ENCODE measurements at places on chromosomes 4 and X.

GRCh38 chr4:3714642-3715001, 51.6 kb upstream of the ADRA2C start:
- no peak for DNase-seq

- no peak for DNase-seq
These were observed 112.9 kb downstream of the CPZ start for GRCh38 chr4:8705161-8706145.

- no peak for DNase-seq
These were observed 53.0 kb downstream of the ZFX start for GRCh38 chrX:24202465-24203031.

GRCh38 chrX:74421740-74422352, 553 bp downstream of the SLC16A2 start:
- no peak for DNase-seq

- no peak for DNase-seq
These were observed 1108.1 kb downstream of the PCDH19 start for GRCh38 chrX:99301990-99302389.

GRCh38 chr4:185638548-185639301, 103.4 kb upstream of the PDLIM3 start:
- DNase-seq: no peak

- DNase-seq: no peak
These were observed 789.5 kb downstream of the TECRL start for GRCh38 chr4:63619771-63620170.

- DNase-seq: no peak
These were observed at the start of gene SORBS2 for GRCh38 chr4:185811509-185812364. Gene SORBS2 (minus strand): TSS chr4:185812194. CDS start chr4:185690571, 121,623 bp downstream.

DNA sequence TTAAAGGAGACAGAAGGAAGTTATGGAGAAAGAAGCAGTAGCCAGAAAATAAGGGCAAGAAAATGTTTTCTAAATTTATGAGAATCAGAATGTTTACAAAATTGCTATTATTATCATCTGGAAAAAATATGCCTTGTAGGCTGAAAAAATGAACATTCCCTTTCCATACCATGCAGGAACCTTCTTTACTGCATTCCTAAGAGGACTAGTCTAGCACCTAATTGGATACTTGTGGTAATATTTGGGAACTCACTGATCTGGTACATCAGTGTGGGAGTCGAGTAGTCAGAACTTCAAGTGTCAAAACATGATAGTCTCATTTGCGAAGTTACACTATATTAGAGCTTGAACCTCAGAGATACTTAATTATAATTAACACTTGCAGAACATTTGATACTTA, 51.9 kb downstream of the TET2 start:
- no peak for DNase-seq

DNA sequence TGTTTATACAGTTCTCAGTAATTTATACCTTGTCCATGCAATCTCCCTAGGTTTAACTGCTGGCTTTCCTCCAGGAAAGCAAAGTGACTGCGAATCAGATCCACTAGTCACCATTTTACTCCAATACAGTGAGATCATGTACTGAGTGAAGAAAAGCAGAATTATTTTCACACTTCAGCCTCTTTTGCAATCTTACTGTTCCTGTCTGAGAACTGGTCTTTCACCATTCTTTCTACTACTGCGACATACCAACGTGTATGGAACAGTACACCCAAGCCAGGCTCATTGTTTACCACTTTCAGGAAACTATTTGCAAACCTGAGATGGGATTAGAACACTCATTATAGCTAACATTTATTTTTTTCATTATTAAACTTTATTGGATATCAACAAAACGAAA, 8.0 kb upstream of the MSL3 start:
- peak; percentile 76 for DNase-seq

DNA sequence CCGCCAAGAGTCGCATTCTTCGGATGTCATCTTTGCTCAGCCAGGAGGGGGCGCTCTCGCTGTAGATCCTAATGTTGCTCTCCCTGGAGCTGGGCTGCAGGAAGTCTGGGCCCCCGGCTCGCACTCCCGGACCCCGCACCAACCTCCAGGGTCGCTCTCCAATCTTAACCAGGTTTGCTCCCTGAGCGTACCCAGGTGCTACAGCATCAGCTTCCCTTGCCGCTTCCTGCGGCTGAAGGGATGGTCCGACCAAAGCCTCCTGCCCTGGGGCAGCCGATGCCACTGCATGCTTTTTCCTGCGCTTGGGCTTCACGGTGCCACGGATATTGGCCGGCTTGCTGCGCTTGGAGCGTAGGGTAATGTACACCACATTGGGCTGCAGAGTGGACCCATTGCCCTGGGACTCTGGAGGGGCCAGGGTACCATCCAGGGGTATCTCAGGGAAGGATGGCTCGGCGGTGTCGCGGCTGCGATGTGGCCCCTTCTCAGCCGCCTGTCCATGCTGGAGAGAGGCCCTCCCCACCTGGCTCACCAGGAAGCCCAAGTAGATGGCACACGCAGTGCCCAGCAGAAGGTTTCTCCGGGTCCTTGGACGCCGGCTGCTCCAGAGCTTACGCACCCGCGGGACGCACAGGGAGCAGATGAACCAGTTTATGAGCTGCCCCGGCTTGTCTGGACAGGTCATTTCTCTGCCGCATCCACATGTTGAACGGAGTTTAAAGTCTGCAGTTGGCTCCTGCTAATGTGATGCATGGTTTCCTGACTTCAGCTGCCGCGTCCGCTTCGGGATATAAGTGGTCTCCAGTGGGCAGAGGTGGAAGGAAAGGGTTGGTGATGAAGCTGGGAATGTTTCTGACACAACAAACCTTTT, 1.9 kb downstream of the GASK1B start:
- DNase-seq: peak; percentile 82

GRCh38 chr4:19051831-19052230, 1030.3 kb upstream of the LCORL start:
- no peak for DNase-seq

GRCh38 chrX:25034889-25035288, 19.1 kb upstream of the ARX start:
- DNase-seq: no peak

GRCh38 chrX:18036394-18036793, 175.3 kb upstream of the RAI2 start:
- DNase-seq: peak; percentile 0

DNA sequence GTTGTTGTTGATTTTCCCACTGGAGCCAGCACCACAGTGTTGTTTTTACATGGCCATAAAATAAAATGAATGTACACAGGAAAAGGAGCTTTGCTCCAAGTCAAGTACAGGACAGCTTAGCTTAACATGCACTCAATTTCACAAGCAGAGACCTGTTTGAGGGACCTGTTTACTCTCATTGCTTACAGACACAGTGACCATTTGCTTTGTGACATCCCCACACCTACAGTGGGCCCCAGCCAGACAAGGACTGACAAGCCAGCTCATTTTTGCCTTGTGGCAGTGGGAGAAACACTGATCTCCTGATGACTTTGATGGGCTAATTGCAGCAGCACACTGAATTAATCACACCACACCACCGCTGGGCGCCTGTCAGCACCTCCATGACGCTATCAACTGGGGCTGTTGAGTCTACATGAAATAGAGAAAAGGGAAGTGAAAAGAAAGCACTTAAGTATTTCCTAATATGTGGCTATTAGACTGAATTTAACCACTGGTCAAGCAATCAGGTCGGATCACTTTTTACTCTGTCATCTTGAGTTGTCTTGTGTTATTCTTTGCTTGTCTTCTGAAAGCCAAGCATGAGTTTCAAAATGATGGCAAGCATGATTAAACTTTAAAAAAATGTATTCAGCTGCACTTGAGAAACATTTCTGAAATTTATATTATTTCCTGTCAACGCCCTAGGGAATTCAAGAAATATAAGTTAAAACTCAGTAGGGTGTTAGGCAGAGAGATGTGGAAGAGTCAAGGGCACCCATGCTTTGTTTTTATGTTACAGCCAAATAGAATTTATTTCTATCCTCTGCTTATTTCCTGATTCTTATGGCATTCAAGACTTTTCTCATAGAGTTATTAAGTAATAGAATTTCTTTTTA, 557.7 kb downstream of the RAB28 start:
- no peak for DNase-seq

DNA sequence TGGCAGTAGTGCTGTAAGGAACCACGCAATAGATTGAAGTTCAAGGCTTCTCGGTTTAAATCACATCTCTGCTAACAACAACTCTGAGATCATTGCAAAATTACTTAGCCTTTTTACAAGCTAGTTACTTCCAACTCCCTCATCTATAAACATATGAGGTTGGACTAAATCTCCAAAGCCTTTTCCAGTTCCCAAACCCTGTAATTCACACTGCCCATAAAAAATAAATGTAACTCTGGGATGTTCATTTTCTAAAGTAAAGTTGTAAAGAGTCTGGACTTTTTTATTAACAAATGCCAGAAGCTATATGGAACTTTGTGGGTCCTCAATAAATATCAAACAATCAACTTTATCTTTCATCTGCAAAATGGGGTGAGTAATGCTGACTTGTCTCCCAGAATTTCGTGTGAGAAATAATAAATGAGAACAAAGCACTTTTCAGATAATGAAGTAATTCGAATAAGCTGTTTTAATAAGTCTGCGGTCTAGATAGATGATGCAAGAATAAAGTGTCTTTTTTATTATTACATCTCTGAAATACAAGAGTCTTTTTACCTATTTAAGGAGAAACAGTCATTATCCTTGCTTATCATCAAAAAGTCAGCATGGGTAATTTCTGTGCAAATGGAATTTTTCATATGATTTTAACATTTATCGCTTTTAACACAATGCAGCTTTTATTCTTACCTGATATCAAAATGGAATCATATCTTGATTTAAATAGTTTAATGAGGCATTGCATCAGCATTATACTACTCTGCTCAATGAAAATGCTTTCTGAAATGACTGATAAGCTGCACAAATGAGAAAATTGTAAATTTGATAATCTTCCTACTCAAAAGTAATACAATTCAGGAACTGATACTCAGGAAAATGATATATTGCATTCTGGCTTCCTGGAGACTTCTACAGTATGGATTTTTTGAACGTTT, 252.6 kb downstream of the BANK1 start:
- DNase-seq: no peak

DNA sequence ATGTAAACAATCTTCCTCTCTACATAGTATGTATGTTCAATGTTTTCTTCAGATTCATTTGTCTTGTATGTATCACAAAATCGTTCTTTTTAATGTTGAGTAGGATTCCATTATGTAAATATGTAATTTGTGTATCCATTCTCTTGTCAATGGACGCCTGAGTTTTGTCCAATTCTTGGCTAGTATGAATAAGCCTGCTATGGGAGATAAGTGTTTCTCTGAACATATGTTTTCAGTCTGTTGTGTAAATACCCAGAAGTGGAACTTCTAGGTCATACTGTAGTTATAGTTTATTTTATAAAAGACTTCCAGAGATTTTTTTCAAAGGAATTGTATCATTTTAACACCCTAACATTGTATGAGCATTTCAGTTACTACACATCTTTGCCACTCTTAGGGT, 2.8 kb downstream of the SMIM31 start:
- no peak for DNase-seq

GRCh38 chr4:177308847-177309521, 690 bp upstream of the NEIL3 start:
- no peak for DNase-seq

GRCh38 chr4:169250796-169251195, 20.0 kb downstream of the SH3RF1 start:
- DNase-seq: no peak

DNA sequence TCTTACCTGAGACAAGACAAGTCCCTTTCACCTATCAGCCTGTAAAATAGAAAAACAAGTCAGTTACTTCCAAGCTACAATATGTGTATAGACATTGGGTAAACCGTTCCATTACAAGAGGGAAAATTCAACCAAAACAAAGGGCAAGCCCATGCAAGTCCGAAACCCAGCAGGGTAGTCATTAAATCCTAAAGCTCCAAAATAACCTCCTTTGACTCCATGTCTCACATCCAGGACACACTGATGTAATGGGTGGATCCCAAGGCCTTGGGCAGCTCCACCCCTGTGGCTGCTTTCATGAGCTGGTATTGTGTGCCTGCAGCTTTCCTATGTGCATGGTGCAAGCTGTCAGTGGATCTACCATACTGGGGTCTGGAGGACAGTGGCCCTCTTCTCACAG, 14.7 kb upstream of the FAM47B start:
- DNase-seq: no peak

- no peak for DNase-seq
These were observed 452.1 kb upstream of the RPS6KA3 start for GRCh38 chrX:20718592-20719380.

DNA sequence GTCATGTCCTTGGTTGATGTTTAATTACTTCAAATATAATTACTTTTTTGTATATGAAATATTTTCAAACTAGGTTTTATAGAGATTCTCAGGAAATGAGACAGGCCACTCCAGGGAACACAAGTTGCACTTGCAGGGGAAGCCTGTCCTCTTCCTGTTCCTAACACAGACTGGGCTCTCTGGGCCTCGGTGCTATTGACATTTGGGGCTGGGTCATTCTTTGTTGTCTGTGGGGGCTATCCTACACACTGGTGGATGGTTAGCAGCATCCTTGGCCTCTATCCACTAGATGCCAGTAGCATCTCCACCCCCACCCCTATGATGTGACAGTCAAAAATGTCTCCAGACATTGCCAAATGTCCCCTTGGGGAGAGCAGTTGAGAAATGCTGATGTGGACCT, 49.3 kb upstream of the MAP3K15 start:
- no peak for DNase-seq

DNA sequence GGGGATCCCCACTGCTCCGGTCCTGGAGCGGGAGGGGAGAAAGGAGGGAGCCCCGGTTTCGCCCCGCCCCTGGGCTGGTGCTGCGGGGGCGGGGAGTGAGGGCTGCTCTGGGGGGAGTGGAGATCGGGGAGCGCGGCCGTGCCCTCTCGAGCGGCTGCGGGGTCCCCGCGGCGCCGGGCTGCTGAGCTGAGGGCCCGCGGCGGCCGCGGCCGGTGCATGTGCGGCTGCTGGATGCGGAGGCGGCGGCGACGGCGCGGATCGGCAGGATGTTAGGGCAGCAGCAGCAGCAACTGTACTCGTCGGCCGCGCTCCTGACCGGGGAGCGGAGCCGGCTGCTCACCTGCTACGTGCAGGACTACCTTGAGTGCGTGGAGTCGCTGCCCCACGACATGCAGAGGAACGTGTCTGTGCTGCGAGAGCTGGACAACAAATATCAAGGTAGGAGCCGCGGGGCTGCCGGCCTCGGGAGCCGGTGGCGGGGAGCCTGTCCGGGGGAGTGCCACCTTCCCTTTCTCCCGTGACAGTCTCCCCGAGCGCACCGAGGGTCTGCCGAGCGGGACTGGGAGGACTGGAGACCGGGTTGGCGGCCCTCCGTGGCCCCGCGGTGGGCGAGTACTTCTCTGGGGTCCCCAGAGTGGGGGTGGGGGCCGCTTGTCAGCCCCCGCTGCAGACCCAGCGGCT, at the start of gene ING2:
Gene ING2, plus strand, starts transcription at position 129 of the 681 bp plus-strand sequence. Its CDS starts 138 bp downstream, at position 267.
- peak; percentile 72 for DNase-seq

- DNase-seq: no peak
These were observed 42.8 kb upstream of the SLC10A7 start for GRCh38 chr4:146564492-146564891.

All from inflammatory macrophage treated with lipopolysaccharide for 4 hours (primary cell).